ENCODE measurements at places on chromosomes 5 and 9.

DNA sequence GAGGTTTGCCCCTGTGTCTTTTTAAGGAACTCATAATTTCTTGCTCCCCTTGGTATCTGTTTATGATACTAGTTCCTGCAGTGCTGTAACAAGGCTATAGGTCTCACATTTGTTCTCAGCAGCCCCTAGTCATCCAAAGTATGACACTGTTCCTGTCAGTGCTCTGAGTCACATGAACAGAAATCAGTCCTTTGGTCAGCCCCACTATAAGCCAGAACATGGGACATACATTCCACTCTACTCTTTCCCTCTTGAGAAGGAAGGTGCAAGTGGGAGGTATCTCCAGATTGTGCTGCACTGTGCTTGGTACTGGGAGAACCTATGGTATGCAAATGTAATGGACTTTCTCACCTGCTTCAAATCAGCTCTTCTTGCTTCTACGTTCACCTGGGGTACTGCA is 87.0 kb downstream of the IARS1 start:
- no peak for DNase-seq

GRCh38 chr5:106699198-106699597 is 971.5 kb downstream of the EFNA5 start:
- DNase-seq = no peak

GRCh38 chr9:35311891-35312639 is 150.3 kb downstream of the UNC13B start:
- DNase-seq = no peak

DNA sequence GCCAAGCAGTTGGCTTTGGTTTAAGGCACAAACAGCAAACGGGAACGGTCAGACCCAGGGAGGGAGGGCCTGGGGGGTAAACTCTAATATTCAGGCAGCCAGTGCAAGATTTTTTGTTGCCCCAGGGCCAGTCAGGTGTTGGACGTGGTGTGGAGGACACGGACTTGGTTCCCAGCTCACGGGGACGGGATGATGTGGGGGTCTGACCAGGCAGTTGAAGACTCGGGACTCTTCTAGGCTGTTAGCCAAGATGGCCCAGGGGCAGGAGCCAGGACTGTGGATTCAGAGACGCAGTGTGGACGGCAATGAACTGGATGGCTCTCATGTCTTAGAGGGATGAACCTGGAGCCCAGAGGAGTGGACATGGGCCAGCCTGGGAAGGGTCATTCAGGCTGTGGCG is 169.2 kb downstream of the C9orf50 start:
- no peak for DNase-seq

- no peak for DNase-seq
Observed at GRCh38 chr9:61668846-61669245, 479.0 kb downstream of the SPATA31A7 start.

DNA sequence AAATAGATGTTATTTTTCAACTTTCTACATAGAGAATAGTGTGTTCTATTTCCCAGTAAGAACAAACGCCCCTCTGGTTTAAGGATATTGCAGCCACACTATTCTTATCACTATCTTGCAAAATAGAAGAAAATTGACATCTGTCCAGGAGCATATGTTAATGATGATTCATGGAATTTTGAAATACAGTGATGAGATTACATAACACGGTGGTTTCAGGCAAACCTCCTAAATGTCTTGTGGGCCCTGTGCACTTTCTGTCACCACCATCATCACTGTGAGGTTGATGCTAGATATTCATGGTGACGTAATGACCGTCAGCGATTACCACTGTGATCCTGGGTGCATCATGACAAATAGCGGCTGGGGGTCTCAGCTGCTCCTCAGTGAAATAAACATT is 48.1 kb downstream of the CFAP90 start:
- DNase-seq = no peak

All from activated CD8-positive, alpha-beta T cell treated with anti-CD3 and anti-CD28 coated beads for 36 hours (primary cell).